AG08396 (cell line): ENCODE measurements at places on chromosomes 12 and 14.

- DNase-seq = no peak
Measured at GRCh38 chr12:95922231-95922630, 20.2 kb downstream of the CCDC38 start.

DNA sequence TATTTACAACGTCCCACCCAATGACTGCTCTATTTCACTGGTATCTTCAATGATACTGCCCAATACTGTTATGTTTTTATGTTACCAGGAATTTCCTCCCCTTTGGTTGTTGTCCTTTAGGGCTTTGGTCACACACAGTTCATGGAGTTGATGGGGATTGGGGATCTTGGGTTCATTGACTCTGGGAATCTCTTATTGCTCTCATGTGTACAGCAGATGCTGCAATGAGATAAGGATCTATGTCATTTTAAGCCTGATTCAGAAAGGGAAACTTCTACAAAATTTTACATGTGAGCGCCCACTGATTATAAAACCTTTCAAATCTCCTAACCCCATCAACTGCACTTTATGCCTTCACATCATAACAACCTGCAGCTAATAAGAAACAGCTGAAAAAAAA, 67.2 kb downstream of the FAR2 start:
- DNase-seq = no peak

- peak; percentile 41 for DNase-seq
Measured at GRCh38 chr12:110023059-110023980, 24.1 kb downstream of the ANKRD13A start.

- DNase-seq = no peak
Measured at GRCh38 chr12:119868992-119869391, 8.1 kb downstream of the CIT start.

DNA sequence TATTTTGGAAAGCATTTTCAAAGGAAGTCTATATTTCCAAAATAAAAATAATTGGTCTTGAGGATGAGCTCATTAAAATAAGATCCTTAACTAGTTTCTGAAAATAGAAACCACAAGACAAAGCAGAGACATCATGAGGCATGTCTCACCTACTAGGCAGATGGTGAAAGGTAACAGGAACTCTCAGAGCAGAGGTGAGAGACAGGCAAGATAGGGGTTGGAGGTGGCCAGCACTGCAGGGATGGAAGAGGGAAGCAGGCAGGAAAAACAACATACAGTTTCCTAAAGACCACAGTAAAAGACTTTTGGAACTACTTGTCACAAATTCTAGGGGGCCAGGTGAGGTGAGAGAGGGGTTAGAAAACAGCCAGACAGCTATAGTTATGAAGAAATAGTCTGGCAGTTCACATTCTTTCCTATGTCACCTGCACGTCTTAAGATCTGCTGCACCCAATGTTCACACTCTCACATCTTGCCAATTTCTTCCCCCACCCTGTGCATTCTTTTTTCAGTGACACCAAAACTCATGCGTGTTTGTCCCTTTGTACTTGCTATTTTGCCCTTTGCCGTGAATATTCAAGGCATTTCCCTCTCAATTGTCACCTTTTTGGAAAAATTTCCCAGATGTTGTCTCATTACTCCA, 341.7 kb upstream of the KITLG start:
- DNase-seq = no peak

DNA sequence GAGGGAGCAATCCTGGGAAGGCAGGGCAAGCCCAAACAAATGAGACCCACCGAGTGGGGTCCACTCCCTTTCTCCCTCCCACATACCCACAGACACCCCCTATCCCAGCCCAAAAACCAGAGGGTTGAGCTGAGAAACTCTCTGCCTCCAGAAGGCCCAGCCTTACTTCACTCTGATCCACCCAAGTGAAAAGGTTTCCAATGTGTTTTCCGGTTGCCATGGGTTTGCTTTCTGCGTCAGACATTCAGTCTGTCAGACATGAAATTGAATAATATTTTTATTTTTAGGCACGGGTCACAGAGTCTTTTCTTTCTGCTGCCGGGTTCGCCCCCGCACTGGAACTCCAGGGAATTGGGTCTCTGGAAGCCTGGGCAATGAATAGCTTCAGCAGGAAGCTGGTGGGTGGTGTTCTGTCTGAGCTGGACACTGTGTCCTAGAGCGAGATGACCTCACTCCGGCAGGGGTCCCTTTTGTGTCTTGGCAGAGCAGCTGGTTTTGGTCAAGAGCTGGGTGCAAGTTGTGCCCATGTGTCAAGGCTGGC, 69.8 kb upstream of the CLMN start:
- no peak for DNase-seq

- DNase-seq = peak; percentile 84
Measured at GRCh38 chr12:51270951-51271518, 820 bp upstream of the SMAGP start.

DNA sequence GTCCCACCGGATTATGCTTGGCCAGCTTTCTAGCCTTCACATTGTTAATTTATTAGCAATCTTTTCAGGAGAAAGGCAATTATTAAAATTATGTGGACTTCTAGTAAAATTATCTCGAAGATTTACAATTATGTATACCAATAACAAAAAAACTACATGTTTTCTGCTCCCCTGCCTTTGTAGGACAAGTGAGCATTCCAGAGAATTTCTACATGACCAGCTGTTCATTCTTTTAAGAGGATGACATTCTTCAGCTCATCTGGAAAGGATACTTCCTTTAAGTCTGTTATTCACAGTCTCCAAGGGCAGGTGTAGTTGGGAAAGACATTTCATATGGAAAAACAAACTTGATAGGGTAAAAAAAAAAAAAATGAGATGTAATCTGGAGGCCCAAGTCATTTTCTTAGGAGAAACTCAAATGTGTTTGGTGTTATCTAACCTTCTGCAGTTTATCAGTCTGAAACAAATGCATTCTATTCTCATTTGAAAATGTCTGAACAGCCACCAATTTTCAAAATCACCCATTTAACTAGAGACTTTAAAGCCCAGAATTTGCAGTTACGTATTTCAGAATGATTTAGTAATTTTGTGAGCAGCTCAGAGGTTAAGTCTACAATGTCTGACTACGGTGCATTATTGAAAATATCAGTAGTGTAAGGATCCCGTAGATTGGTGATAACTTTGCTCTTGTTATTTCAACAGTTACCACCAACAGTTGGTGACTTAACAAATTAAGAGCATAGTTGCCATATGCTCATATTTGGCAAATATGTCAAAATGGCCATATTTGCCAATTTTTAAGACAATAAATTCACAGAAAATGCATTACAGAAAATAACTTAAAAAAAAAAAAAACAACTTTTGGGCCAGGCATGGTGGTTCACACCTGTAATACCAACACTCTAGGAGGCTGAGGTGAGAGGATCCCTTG, 1.8 kb upstream of the PHLDA1 start:
- no peak for DNase-seq

DNA sequence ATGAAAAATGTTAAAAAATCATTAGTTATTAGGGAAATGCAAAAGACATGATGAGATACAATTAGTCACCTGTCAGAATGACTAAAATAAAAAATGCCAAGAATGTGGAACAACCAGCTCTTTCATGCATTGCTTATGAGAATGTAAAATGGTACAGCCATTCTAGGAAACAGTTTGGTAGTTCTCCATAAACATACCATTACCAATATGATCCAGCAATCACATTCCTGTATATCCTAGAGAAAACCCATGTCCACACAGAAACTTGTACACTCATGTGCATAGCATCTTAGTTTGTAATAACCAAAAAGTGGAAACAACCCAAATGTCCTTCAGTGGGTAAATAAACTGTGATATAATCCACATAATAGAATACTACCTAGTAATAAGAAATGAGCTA, 245.7 kb downstream of the FUT8 start:
- DNase-seq = peak; percentile 20

DNA sequence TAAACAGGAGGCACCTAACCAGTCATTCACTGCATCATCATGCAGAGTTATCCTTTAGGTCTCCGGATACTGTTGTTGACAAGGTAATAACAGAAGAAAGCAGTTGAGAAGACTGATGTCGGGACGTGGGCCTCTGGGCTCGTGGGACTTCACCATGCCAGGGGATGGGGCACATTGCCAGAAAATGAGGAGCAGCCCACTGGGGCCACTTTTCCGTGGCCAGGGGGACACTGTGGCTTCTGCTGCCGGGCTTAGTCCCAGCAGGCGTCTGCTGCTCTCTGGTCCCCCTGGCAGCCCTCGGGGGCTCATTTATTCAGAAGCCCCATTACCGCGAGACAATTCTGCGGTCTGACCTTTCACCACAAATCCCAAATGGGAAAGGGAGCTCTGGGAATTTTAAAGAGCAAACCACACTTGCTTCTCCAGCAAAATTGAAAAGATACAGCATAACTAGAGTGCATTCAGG, 201.2 kb downstream of the DAD1 start:
- no peak for DNase-seq

DNA sequence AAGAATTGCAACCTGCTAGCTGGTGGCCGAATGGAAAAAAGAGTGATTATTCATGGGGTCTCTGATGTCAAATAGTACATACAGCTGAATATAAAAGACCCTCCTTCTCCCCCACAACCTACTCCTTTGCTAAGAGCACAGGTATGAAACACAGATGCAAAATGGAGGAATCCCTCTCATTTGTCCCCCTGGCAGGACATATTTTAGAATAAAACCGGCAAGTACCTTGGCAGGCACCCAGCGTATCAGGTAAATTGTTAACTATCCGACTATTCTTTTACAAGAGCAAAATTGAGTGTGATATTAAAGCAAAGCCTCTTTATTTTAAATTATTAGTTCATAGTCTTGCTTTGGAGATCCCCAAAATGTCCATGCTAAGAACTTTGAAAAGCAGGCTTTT, 73.7 kb upstream of the USP44 start:
- no peak for DNase-seq

GRCh38 chr12:125824276-125824675, 759.0 kb downstream of the AACS start:
- DNase-seq = no peak
